ENCODE measurements at places on chromosomes 6 and 20.

DNA sequence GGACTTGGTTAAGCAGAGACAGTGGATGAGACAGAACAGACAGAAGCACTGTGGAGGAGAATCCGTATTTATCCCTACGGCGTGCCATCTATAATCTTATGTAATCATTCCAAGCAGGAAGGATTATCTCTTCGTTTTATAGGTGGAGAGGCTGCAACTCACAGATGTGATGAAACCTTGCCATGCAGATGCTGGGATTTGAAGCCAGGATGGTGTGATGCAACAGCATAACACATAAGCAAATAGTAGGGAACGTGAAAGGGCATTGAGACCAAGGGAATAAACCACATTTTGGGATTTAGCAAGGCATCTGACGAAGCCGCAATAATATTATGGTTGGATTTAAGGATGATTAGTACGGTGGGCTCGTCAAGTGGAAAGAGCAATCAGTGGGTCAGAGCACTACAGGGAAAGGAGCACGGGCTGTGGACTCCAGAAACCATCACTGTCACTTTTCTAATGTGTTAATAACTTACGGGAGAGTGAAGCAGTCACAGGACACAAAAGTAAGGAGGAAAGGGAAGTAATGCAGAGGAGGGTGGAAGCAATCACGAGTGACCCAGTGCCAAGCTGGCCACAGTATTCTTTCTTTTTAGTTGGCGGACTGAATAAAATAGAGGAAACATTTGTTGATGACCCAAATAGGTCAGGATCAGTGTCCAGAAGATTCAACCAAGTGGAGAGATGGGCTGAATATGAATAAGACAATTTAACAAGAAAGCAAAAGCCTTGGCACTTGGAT, 119.6 kb upstream of the EDN1 start:
- no peak for DNase-seq

DNA sequence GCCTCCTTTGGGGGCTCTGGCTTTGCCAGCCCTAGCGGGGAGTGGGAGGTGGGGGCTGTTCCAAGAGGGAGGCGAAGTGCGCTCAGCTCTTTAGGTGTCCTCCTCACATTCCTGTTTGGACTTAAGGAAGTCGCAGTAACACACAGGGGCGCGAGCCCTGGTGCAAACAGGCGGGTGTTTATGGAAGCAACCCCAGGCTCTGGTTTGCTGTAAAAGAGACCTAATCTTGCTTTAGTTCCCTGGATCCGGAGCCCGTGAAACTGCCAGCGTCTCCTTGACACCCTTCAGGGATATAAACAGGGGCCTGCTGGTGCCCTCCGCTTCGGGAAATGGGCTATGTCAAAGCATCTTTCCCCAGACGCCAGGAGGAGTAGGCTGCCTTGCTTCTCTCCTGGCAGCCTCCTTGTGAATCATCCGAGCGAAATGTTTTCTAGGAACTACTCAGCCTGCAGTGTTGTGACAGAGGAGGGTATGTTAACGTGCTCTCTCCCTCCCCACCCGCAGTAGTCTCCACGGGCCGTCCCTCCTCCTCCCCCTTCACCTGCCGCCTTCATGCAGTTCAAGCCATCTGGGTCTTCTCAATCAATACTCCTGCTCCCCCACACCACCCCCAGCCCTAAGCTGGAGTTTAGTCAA, 168.0 kb upstream of the LRFN2 start:
- no peak for DNase-seq

DNA sequence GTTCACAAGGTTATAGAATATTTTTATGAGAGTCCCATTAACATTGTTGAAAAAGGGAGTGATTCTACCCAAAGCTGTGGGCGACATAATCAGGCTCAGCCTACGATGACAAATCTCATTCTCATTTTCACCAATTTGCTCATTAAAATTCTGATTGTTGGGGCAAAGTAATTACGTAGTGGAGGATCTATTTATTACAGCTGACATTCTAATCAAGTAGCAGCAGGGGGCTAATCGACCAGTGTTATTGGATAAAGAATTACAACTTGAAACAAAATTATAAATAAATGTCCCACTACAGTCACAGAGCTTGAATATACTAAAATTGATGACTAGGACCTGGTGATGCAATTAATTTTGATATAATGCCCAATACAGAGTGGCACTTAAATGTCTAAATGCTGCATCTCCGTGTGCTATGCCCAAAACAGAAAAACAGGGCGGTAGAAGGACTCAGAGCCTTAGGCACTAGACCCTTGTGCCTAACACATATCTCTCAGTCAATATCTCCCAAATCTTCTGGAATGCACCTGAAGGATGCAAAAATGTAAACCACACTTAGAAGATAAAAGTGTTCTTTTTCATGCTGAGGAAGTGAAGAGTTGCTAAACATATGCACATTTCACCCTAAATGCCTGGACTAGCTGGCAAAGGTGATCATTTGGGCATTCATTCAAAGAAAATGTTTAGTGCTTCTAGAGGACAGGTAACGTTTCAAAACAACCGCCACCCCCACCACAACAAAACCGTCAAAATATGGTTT, 88.3 kb downstream of the CD24 start:
- DNase-seq: no peak

DNA sequence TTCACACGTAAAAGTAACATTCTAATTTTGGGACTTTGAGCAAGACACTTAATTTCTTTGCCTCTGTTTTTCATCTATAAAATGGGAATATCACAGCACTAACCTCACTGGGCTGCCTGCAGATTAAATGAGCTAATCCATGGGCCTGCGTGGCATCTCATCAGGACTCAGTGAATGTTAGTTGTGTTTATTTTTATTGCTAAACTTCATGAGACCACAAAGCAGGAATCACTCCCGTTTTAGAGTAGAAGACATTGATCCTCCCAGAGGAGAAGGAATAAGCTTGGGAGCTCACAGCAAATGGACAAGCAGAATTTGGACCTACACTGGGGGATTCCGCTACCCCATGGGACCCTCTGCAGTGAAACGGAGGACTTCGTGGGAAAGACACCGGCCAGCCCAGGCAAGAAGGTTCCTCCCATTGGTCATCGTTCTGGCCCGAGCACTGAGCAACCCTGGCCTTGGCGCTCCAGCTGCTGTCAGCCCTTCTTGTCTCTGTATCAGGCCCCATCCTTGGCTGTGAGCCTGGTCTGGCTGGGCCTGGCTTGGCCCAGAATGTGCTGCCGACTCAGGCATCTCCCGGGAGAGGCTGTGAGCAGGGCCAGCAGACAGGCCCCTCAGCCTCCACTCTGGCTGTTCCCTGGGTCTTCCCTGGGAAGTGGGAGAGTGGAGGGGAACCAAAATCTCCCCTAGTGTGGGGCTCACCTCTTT, 79.8 kb downstream of the NFATC2 start:
- DNase-seq: no peak

DNA sequence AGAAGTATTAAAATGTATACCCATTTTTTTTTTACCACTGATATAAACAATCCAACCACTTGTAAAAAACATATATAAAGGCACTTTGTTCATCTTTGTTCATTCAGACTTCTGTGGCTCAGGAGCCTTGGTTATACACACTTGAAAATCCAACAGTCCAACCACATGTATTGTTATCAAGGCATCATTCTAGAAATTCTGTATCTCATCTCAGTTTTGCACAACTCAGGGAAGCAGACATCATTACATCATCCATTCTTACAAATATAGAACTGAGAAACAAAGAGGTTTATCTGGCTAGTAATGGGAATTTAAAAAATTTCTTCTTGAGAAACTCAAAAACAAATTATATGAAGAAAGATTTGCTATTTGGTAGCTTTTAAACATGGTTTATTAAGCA, 88.1 kb downstream of the HMGCLL1 start:
- DNase-seq: no peak

DNA sequence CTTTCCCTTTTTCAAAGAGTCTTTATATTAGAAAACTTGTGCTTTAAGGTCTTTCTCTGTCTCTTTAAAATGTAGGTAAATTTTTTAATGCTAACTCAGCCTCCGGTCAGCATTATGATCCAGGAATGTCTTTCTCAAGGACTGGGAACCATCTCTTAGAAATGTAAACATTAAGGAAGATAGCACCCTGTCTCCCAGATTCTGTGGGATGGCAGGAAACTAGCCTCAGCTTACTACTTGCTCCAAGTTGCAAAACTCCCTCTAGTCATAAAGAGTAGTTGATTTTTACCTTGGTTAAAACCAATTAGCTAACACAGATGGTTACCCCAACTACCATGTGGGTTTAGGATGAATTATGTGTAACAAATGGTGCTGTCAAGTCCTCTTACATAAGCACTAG, 4.7 kb upstream of the TAAR1 start:
- DNase-seq: no peak

DNA sequence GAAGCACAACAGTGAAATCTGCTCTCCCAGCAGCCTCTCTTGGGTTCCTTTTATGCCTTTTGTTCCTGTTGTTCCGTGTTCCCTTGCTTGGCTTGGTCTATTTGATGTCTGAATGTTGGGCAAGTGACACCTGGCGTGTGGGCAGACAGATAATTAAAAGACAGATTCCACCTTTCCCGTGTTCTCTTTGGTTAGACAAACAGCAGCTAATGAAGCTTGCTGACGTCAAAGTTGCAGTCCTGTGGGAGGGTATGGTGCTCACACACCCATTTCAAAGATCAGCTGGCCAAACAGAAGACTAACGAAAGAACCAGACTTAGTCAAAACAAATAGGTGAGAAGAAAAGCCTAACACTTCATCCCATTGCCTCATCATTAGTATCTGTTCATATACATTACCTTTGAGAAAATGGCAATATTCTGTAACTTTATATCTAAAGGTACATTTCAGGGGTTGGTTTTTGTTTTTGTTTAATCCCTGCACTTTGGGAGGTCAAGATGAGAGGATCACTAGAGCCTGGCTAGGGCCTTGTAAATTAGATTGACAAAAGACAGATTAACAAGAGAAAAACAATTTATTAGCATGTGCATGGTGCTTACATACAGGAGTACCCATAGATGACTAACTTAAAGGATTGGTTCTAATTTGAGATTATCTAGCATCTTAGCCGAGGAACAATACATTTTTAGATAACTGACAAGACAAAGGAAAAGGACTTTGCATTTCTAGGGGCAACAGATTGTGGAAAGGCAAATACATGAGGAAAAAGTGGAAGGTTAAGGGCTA, 48.9 kb upstream of the TNFRSF21 start:
- no peak for DNase-seq

- no peak for DNase-seq
Measured at GRCh38 chr20:54350415-54350814, 125.0 kb upstream of the DOK5 start.

DNA sequence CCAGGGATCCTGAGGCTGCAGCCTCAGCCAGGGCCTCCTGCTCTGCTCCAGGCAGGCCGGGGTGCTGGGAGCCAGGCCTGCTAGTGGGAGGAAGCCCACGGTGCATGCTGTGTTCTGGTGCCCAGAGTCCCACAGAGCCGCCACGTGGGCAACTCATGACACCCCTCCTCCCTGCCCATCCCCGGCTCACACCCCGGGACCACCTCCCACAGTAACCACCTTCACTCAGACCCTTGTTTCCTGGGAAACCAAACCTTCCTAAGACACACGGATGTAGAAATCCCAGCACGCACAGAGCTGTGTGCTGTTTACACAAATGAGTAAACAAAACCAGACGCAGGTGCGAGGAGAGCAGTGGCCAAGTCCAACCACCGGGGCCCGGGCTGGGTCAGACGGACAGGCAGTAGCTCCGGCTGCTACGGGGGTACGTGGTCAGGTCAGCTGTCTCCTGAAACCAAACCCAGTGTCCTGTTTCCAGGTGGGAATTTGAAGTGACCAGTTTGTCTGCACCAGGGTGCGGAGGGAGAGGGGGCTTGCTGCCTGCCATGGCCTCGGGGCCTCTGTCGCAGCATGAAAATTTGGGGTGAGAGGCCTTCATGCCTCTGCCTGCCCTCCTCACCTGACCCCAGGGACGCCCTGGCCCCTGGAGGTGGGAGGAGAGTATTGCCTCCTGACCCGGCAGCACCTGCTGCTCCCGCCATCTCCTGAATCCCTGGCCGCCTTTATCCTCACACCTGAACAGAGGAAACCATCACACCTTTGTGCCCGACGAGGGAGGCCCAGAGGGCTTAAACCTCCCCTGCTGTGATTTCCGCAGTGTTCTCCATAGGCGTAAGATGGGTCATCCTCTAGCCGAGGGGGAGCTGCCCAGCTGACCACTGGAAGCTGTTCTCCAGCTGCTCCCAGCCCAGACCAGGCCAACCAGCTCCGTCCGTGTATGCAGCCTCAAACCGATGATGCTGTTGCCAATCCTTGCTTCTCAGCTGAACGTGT, 52.0 kb upstream of the SMOC2 start:
- no peak for DNase-seq

GRCh38 chr6:115071962-115072361, 729.1 kb upstream of the HS3ST5 start:
- DNase-seq: no peak

DNA sequence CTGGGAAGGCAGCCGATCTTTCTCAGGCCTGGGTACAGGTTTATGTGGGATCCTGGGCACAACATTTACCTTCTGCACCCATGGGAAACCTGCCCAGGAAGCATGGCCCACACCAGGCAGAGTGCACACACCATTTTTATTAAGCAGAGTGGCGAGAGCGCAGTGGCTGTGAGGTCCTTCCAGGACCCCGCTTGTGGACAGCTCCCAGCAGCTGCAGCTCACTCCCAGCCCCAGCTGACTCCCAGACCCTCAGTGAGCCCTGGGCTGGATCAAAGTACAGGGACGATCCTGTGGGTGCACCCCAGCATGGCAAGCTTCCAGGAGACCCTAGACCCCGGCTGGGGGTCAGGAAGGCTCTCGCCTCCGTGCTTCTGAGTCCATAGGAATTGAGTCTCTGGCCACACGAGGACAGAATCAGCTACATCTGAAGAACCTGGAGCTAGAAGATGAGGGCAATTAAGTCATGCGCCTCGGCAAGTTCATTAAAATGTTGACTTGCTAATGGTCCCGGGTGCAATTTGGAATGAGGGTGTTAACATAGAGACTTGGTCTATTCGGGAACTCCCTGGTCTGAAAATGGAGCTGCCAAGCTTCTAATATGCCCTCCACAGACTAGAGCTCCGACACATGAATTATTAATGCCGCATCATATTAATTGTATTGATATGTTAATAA, 65.4 kb upstream of the SLCO4A1 start:
- DNase-seq: no peak

DNA sequence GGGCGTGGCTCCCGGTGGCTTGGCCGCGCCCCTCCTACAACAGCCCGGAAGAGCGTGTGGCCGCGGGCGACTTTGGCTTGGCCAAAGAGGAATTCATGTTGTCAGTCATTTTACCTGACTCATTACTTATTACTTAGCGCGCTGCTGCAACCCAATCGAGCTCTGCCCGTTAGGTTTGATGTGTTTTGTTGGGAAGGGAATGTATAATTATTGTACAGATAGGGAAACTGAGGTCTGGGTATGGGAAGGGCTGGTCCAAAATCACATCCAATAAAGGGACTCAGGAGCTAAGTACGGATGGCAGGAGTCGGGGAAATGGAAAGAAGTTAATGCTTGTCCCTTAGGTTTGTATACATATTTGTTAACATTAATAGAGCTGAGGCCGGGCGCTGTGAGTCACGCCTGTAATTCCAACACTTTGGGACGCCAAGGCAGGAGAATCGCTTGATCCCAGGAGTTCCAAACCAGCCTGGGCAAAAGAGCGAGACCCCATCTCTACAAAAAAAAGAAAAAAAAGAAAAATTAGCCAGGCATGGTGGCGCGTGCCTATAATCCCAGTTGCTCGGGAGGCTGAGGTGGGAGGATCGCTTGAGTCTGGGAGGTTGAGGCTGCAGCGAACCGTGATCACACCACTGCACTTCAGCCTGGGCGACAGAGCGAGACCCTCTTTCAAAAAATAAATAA, 639 bp upstream of the ZNF335 start:
- no peak for DNase-seq

Measured in NCI-H2227 treated with DMSO at 0.1 percent for 48 hours (cell line).